Spinal cord (tissue), 10 donors: ENCODE measurements at places on chromosomes 7 and 10.

GRCh38 chr7:72493850-72494661, 81.9 kb upstream of the CALN1 start:
- DNase-seq = no peak

GRCh38 chr7:29274146-29275017, 79.8 kb downstream of the CHN2 start:
- no peak for DNase-seq

GRCh38 chr7:20279979-20280378, 50.7 kb upstream of the ITGB8 start:
- DNase-seq = no peak

DNA sequence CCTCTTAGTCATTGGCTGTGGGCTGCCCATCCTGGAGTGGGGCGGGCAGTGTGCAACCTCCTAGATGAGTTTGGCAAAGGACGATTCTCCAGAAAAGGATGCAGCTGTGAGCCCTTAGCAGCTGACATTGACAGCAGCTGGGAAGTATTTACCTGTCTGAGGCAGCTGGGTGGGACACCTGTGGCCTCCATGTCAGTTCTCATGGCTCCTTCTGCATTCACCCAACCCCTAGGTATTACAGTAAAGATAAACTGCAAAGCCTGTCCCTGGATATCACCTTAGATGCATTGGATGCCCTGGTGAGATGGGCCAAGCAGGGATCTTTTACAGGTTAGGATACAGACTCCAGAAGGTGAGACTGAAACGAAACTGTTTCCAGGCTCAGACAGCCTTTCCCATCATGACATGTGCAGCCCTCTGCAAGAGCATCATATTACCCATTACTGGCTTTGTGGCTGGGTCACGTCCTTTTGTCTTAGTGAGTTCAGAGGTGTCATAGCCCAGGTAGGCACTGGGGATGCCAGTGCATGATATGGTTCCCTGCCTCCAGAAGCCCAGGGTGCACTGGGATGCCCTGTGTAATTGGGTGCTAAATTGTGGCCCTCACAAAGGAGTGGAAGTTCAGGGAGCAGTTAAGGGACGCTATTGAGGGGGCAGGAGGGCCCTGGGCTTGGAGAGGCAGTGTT, 28.9 kb downstream of the MINDY4 start:
- DNase-seq = no peak

- DNase-seq = no peak
These were observed 33.5 kb downstream of the CAMK2B start for GRCh38 chr7:44291733-44292419.

GRCh38 chr10:102927311-102928010, 9.4 kb downstream of the CNNM2 start:
- DNase-seq = no peak

- no peak for DNase-seq
These were observed 240.5 kb upstream of the PRSS58 start for GRCh38 chr7:142498364-142498763.

DNA sequence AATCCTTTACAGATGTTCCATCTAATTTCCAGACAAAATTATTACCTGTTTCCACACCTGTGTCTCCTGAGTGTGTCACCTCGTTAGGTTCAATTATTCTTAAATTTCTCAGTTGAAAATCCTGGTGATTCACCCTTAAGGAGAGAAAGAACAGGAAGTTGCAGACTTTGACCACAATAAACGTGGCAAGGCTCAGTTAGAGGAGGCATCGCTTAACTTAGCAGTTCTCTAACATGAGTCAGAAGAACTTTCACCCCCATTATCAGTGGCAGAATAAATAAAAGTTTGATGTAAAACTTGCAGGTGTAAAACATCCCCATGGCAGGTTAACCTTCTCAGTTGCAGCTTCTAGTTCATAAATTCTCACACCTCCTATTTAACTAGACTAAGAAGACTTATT, 8.3 kb downstream of the XPNPEP1 start:
- DNase-seq = no peak

- no peak for DNase-seq
These were observed 20.5 kb upstream of the GSDME start for GRCh38 chr7:24777806-24778205.
